NCI-H446 treated with DMSO at 0.1 percent for 48 hours (cell line): ENCODE measurements at places on chromosomes 16 and 17.
A peak's percentile ranks its signal among the peaks of the same experiment; 100 is the strongest.

GRCh38 chr16:85370881-85371651, 242.1 kb upstream of the GSE1 start:
- peak; percentile 32 for DNase-seq

DNA sequence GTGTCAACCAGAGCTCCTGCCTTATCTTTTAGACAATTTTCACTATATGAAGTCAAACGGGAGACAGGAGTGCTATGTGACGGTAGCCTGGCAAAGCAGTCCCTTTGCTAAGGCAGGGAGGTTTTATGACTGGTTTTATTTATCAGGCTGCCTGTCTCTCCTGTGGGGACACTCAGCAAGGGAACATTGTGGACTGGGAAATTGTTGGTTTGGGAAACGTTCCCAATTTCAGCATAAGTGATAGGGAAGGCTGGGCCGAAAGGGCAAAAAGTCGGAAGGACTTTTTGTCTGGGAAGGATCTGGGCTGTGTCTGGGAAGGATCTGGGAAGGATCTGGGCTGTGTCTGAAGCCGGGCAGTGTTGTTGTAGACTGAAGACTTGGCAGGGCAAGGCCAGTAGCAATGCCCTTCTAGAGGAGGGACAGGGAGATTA, 211.2 kb downstream of the PARN start:
- DNase-seq = no peak

DNA sequence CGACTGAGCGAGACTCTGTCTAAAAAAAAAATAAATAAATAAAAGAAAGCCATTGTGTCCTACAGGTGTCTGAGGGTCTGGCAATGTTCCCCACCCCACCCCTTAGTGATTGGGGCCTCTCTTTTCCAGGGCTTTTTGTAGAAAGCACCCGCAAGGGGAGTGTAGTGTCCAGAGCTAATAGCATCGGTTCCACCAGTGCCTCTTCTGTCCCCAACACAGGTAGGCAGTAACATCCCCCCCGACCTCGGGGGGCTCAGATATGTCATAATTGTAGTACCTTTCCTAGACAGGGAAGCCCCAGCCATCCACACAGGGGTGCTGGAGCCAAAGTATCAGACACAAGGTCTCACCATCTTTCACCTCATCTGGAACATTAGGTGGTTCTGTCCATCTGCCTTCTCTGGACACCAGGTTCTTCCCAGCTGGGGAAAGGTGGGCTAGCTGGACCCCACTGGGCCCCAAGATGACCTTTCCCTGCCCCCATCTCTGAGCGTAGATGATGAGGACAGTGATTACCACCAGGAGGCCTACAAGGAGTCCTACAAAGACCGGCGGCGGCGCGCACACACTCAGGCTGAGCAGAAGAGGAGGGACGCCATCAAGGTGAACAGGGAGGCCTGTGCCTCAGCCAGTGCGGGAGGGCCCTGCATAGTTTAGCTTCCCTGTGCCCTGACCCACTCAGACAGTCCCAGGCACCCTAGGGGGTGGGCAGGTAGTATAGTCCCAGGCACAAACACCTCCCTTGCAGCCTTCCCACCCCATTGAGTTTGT, 1.6 kb downstream of the MLX start:
- no peak for DNase-seq

DNA sequence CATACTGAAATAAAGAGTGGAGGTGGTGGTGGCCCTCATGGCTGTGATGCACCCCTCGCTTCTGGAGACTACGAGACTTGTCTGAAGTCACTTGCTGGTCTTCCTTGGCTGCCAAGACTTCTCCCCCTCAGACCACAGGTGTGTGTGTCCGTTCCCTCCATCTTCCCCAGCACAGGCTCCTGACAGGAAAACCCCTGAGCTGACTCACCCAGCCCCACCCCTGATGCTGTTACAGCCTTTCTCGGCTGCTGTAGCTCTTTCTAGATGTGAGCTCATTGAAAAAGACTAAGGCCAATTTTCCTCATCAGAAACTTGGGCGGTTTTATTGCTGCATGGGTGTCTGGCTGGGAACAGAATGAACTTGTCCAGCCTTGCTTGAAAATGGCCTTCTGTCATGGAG, 296.9 kb downstream of the TMEM114 start:
- no peak for DNase-seq

- DNase-seq = no peak
Observed at GRCh38 chr17:31412511-31412910, 21.0 kb downstream of the RAB11FIP4 start.
